NCI-H510A treated with DMSO at 0.1 percent for 48 hours (cell line): ENCODE measurements at places on chromosomes 12 and 14.

DNA sequence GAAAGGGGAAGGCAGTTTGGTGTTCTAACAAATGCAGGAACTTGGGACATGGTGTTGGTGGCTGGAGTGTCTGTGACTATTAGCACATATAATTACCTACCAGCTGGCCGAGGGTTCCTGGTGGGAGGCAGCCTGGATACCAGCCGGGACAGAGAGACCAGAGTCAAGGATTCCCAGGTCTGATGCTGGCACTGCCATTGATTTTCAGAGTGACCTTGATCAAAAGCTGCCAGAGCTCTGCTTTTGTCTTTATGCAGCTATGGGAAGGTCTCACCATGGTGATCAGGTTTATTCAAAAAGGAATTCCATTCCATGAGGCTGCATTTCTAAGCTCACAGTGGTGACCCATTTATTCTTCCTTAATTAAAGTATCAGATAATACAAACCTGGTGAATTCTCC lies 101.0 kb upstream of the PWP1 start:
- no peak for DNase-seq

DNA sequence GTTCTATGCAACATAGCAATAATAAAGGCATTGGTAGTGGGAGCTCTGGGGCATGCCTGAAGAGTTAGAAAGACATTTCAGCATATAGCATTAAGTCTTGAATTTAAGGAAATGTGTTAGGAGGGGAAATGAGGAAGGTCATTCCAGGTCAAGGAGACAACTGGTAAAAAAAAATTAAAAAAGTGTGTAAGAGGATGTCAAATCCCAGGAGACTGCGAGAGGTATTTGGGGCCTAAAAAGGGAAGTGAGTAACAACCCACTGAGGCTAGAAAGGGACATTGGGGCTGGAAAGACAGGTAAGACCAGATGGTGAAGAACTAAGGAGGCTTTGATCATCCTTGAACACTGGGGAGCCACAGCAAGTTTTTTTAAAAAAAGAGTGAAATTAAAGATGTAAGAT lies 152.9 kb downstream of the SLC25A21 start:
- no peak for DNase-seq

DNA sequence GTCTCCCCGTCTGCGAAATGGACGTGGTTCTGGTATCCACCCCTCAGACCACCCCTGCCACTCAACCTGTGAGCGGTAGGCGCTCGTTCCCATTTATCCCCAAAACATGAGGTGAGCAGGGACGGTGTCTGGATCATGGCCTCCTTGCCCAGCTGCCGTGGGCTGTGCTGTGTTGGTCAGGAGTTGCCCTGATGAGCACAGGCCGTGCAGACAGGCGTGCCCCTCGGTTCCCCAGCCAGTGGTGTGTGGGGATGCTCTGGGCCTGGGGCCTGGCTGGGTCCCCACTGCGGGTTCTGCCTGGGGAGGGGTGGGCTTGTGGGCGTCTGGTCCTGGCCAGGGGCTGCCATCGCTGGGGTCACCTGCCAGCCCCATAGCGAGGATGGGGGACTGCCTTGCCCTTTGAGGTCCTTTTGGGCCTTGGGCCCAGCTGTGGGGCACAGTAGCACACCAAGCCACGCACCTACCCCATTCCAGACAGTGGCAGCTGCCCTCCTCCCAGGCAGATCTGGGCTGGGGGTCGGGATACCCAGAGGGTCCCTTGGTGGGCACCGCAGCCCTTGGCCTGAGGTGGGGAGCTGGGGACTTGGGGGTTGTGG lies 11.3 kb upstream of the PUS1 start:
- DNase-seq, result no peak

- no peak for DNase-seq
Measured at GRCh38 chr14:46488374-46488773, 163.2 kb downstream of the RPL10L start.

DNA sequence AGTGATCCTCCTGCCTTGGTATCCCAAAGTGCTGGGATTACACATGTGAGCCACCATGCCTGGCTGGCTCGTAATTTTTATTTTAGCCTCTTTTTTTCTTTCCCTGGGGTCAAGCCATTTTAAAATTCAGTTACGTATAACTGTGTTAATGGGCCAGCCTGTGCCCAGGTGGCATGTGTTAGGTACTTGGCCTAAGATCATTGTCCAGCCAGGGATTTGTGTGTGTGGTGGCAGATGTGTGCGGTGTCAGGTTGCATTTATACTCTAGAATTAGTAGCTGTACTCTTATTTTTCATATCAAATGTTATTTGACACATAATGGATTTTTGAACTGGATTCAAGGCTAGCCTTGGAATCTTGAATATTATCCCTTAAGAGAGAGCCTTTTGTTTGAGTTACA lies 69.3 kb downstream of the FBXO34 start:
- peak; percentile 47 for DNase-seq

DNA sequence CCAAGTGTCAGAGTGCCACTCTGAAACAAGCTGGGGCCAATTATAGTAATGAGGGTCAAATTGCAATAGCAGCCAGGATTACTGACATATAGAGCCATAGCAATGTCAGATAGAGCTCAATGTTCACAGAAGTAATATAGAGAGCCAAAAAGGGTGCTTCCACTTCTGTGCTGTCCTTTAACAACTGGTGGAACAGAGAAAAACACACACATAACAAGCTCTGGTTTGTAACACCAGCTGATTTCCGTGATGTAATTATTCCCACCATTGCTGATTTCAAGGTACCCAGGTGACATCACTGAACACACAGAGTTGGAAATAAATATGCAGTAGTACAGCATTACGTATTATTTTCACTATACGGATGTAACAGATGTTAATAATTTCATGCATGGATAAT lies 3.0 kb upstream of the CLEC2B start:
- no peak for DNase-seq

DNA sequence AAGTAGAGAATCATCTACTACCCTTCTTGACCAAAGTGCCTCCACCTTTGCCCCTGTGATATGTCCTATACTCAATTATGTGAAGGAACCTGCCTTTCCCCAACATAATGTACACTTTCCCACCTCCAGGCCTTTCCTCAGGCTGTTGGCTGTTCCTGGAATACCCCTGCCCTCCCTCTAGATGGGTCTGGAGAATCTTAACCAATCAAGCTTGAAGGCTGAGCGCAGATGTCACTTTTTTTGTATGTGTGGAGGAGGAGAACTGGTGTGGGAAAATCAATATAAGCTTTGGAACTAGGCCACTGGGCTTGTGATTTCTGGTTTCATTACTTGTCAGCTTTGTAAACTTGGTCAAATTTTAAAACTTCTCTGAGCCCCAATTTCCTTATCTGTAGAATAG lies 4.7 kb downstream of the BMAL2 start:
- DNase-seq, result no peak

GRCh38 chr12:39205969-39206368 lies 237.0 kb downstream of the KIF21A start:
- no peak for DNase-seq
